ENCODE measurements at places on chromosomes 7 and 10. TPM values are rescaled to one million over a fixed set of nuclear protein-coding genes. Genes with fewer than 3 reads are reported as not detected.

DNA sequence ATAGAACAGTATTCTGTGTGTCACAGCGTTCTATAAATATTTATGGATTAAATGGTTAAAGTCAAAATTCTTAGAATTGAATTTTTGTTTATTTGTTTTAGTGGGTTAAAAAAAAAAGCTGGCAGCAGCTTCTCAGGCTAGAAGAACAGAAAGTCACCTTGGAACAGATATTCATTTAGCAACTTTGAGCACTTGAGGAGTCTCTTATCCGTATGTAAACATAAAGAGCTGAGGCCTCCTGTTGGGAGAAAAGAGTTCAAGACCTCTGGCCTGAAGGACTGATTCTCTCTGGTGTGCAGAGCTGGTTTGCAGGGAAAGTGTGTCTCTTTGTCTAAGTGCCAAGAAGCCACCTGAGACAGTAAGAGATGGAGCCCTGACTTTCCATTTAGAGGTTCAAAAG, 109.9 kb downstream of the HERPUD2 start:
- DNase-seq: no peak

DNA sequence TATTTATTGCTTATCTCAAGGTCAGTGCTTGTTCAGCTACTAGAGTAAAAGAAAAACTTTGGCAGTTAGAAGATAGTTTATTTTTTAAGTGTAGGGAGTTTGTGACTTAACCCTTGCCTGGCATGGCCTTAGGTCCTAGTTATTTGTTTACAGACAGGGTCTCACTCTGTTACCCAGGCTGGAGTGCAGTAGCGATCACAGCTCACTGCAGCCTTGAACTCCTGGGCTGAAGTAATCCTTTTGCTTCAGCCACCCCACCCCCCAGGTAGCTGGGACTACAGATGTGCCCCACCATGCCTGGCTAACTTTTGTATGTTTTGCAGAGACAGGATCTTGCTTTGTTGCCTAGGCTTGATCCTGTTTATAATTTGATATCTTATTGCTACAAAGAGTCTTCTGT, 4.2 kb downstream of the ANLN start:
- DNase-seq: no peak

- DNase-seq: no peak
These were observed 10.1 kb upstream of the SEMA3A start for GRCh38 chr7:84204655-84205054.

DNA sequence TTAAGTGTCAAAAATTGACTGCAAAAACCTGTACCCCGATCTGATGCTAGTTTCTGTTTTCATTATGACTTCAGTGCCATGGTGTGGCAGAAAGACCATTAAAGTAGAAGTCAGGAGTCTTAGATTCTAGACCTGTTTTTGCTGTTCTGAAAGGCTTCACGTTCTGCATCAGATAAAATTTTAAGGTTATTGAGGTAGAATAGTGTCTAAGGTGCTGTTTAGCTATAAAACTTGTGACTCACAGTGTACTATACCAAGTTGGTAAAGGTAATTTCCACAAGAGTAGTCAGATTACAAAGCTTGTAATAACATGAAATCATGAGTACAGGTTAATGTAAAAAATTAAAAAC, 38.6 kb downstream of the ZNRF2 start:
- no peak for DNase-seq

DNA sequence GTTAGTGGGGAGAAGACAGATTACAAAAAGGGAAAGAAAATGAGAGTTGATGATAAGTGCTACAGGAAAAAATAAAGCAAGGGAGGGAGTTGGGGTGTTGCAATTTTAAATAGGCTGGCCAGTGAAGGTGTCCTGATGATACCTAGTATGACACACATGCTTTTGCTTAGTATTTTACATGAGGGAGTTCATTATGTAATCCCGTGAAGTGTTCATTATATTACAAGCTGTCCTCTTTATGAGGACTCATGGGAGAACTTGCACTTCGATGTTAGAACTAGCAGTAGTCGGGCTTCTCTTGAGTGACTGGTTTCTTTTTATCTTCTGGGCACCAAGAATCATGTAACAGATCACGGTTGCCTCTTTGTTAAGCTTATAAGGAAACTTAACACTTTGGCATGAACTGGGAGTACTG, 102.3 kb upstream of the MTPN start:
- DNase-seq: no peak

CACNA2D1 gene
- 18.7 TPM for total RNA-seq

FAM180A gene
- not detected for total RNA-seq

CYP3A7 gene
- total RNA-seq: not detected

Data from endodermal cell (in vitro differentiated cells).